Stimulated activated CD4-positive, alpha-beta T cell treated with anti-CD3 and anti-CD28 coated beads, Interleukin-1b, Interleukin-23, amount 100 ng/mL, for 48 hours (primary cell): ENCODE measurements at places on chromosomes 5 and 9.

DNA sequence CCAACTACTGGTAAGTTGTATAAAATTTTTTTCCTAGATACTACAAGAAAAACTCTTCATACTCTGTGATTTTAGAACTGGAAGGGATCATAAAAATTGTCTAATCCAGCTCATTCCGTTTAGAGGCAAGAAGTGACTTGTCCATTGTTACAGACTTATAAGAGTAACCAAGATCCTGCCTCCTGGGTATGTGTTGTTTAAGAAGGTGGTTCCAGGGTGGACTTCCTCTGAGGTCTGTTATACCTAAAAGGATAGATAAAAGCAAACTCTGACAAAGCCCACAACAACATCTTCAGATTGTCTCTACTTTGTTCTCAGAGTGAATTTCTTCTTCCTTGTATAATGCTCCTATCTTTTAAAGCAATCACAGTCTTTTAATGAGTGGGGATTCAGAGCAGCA, 24.2 kb downstream of the TGFBR1 start:
- DNase-seq = no peak

GRCh38 chr9:107360098-107360497, 77.0 kb downstream of the RAD23B start:
- no peak for DNase-seq

DNA sequence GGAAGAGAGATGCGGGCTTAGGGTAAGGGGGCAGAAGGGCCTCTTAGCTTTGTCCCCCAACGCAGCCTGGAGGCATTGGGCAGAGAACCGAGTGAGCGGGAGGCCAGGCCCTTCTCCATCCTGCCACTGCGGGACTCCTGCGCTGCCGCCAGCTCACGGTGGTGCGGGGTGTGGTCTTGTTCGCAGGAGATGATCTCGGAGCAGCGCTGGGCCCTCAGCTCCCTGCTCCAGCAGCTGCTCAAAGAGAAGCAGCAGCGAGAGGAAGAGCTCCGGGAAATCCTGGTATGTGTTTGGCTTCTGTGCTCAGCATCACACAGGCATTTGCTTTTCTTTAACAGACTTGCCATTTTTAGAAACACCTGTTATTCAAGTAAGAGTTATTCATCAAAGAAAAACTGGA, 41.3 kb downstream of the LRSAM1 start:
- no peak for DNase-seq

DNA sequence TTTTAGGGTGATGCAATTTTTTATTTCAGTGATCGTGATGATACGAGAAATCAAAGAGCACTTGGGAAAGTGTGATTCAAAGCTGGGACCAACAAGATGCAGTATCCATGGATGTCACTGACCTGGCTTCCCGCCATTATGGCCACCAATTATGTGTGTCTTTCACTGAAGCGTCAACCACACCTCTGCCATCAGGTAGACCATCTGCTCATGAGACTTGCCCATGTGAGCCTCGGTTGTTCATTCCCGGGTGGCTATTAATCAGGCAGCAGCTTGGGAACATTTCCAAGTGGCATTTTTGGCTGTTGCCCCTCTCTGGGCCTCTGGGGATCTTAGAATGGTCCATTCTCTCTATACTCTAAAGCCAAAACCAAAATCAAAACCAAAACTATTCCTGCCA, 436.0 kb upstream of the ADAMTSL1 start:
- no peak for DNase-seq

DNA sequence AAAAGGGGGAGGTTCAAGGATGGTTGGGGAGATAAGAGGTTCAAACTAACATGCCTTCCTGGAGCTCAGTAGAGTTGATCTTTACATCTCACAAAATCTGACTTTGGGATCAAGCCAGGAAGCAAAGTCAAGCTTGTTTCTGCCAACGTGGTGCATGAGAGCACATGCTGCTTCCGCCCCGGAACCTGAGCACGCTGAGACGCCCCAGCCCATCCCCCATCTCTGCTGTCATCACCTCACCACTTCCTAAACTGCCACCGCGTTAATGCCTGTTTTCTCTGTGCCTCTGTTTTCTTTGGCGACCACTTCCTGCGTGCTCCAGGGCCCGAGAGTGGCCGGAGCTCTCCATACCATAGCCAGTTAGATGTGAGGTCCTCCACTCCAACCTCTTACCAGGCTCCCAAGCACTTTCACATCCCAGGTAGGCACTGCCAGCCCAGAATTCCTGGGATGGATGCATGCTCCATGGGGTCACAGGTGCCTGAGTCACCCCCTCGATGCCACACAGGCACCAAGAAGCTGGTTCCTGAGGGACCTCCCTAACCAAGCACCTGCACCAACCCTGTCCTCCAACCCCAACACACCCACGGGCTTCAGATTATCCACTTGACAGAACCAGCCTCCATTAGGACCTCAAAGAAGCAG, 31.2 kb upstream of the AFAP1L1 start:
- DNase-seq = peak; percentile 73
